ENCODE measurements at places on chromosomes 12 and 14.

DNA sequence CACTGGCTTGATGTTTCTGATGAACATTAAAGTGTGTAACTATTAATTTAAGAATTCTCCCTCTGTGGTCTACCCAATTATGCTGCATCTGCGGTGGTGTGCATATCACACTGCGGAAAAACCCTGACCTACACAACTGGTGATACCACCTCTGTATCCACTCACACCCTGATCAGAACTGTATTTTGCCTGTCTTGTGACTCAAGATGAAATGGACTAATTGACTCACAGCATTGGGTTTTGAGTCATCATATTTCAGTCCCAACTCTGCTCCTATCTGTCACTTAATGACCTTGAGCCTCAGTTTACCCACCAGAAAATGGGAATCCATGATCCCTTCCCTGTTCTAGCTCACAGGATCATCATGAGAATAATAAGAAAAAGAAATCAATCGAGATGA is 65.6 kb downstream of the NUAK1 start:
- no peak for DNase-seq

- DNase-seq: no peak
Measured at GRCh38 chr12:57810450-57810849, 8.1 kb downstream of the AVIL start.

DNA sequence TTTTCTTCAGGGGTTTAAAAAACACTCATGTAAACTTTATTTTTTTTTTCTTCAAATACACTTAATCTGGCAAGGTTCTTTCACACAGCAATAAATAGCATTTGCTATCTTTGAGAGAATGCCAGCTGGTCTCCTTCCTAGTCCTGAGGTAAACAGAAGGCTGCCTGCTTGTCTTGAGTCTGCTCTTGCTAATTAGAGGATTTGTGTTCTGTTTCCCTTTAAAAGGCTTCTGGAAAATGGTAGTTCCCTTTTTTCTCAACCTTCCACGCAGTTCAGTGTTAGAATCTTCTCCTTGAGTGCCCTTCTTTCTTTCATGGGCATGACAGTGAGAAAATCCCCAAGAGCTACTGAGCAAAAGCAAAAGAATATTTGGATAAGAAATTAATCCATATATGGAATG is 92.3 kb upstream of the DCN start:
- no peak for DNase-seq

DNA sequence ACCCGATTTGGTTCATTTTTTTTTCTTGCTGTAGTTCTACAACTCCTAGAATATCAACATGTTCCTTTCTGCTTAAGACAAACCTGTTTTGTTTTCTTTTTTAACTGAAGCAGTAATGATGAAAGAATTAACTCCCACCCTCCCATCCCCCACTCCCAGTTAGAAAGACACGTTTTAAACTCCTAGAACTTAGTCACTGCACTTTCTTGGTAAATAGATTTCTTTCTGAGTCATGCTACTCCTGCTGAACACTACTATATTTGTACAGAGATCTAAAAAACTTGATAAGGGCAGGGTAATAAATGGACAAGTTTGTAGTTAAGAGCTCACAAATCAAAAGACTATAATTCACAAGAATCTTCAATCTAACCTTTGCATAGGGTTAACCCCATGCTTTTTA is 118.9 kb upstream of the PTPRB start:
- DNase-seq: no peak

DNA sequence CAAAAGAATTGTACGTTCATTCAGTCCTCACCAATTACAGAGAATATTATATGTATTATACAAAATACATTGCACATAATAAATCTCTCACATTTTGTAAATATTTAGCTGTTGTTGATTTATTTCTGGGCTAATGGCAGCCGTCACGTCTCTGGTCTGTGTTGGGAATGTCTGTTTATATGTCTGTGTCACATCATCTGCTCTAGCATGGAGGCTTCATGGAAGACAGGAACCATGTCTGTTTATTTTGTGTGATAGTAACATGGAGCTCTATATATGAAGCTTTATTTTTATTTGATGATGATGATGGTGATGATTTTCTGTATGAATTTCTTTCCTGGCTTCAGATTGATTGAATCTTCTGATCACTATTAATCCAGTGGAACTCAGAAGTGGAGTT is 138.4 kb downstream of the RAD51B start:
- DNase-seq: no peak

GRCh38 chr12:126770188-126770587 is 1496.8 kb upstream of the TMEM132C start:
- no peak for DNase-seq

DNA sequence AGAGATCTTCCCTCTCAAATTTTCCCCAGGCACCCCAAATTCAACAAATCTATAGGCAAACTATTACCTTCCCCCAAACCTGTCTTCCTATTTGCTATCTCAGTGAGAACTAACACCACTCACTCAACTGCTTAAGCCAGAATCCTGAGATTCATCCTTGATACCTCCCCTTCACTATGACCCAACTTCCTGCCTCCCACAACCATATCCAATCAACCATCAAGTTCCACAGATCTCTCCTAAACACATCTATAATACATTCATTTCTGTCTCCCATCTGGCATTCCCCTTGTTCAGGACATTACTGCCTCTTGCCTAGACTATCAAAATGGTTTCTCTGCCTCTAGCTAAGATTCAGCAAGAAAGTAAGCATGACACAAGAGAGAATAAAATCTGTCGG is 21.3 kb downstream of the YAF2 start:
- no peak for DNase-seq

GRCh38 chr12:60977966-60978365 is 1282.2 kb upstream of the USP15 start:
- no peak for DNase-seq

DNA sequence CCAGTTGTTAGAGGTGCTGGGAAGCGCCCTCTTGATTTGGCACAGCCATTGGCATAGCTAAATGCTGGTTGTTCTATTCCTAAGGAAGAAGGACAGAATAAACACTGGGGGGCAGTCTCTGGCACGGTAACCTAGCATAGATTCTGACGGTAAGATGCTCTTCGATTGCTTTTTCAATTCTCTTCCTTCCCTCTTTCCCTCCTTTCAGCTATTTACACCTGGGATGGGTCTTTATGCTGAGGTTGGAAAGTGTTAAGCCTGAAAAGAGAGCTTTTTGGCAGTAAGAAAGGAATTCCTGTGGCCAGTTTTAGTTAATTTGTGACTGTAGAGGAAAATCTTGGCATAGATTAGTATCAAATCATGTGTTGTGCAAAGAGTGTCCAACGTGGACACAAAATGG is 162.8 kb downstream of the SNAPC1 start:
- DNase-seq: no peak

DNA sequence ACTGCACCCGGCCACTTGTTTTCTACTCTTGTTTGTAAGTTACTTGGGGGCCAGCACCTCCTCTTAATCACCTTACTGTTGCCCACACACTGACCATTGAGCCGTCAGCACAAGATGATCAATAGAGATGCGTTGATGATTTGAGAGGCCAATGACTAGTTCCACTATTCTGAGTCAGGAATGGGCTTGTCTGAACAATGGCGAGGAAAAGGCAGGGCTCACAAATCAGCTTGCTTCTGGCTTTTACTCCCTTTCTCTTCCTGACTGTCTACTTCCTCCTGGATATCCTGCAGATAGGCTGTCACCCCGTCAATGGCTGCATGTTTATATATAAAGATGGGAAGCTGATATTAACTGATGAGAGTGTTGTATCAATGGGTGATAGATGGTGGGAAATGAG is 29.1 kb upstream of the HDAC7 start:
- no peak for DNase-seq

DNA sequence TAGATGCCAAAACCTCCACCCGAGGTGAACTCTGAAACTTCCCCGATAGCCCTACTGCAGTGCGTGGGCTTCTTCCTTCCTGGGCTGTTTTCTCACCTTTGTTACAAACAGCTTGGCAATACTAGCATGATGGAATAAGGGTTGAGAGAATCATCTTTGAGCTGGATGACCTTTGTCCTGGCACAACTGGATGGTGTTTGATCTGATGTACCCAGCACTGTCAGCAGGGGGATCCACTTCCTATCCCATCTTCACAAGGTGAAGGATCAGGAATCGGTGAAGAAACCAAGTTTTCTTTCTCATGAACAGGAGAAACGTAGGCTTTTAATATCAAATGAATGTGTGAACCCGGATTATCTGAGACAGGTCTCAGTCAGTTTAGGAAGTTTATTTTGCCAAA is 19.5 kb upstream of the LRRC10 start:
- no peak for DNase-seq
